ENCODE measurements at places on chromosomes 2 and 18.

- DNase-seq = no peak
These were observed 51.6 kb upstream of the PTH2R start for GRCh38 chr2:208354964-208355381.

DNA sequence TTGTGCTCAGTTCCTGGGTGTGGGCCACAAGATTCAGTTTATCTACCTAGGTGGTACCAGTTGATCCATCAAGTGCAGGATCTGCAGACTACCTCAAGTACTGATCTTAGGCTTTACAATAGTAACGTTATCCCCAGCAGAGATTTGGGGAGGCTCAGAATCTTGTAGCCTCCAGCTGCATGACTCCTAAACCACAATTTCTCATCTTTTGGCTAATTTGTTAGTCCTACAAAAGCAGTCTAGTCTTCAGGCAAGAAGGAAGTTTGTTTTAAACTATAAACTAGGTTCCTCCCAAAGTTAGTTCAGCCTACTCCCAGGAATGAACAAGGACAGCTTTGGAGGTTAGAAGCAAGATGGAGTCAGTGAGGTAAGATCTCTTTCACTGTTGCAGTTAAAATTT is 213.5 kb upstream of the PIEZO2 start:
- DNase-seq = no peak

DNA sequence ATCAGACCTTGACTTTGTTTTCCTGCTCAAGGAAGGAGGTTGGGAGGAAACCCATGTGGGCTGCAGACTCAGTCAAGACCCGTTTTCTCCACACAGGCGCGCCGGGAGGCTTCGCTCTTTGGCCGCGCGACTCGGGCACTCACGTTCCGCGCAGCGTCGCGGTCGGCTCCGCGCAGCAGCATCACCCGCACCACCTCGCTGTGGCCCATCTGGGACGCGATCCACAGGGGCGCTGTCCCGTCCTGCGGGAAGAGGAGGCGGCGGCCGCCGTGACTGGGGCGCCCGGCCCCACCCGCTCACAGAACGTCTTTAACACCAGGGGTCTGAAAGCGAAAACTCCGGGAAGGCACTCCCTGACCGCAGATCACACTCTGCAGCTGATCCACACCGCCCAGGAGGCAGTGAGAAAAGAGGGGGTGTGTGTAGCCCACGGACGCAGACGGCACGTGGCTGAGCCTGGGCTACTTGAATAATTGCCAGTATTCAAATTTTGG is 33.1 kb upstream of the NPC1 start:
- DNase-seq = no peak

GRCh38 chr2:45753381-45753780 is 101.9 kb downstream of the PRKCE start:
- DNase-seq = no peak

DNA sequence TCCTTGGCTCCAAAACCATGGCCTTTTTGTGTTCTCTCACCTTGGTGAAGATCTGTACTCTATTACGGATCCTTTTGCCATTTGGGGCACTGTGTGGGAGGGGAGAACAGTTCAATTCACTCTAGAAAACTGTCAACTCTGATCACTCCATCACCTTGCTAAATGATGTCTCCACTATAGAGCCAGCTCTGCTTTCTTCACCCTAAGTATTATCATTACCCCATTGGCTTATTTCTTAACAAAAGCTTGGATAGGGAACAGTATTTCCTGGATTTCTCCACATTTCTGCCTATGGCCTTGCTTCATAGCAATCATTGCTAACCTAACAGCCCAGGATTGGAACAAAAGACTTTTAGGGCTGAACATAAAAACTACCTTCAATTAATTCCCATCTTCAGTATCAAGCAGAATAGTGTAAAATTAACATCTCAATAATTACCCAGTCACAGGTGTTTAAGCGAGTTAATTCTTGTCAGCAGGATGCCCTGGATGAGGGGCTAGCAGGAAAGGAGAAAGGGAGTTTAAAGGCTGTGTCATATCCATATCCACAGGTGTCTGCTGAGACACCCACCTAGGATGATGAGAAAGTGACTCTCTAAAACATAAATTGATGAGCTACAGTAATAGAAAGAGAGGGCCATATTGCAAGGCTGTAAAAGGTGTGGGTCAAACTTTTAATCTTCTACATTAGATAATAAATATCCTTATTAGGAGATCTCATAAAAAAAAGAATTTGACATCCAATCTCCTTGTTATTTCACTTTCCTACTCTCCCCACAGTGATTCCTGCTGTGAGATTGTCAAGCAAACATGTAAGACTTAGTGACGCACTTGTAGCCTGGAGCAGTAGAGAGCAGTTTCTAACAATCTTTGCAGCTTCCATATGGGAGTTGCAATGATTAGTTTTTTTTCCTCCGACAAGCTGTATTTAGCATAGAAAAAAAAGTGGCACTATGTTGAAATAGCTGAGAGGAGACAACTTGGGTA is 589.5 kb upstream of the NXPH2 start:
- no peak for DNase-seq

DNA sequence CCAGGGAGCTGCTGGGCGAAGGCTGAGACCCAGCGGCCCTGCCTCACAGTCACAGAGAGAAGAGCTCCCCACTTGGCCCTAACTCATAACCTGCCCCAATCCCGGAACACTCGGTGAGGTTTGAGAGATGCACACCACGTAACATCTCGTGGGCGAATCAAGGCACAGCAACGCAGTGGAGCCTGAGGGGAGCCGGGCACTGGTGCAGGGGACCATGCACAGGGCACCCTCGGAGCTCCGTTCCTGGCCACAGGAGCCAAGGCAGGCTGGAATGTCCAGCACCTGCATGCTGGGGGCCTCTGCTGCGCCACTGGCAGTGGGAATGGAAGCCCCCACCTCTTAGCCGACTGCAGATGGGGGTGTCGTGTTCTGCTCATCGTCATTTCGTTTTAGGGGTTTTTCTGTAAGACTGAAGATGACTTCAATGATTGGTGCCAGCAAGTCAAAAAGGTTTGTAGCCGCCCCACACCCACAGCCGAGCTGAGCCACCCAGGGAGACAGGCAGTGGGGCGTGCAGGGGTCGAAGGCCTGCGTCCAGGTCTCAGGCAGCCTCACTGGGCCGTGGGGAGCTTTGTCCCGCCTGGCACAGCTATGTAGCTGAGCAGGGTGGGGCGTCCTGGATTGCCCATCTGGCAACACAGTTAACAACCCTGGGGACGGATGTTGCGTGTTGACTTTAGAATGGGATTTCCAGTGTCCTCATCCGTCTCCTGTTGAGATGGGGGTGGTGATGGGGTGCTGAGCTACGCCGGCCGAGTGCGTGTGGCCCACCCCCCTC is 16.1 kb downstream of the DTYMK start:
- no peak for DNase-seq

GRCh38 chr2:3483227-3483985 is 35.9 kb downstream of the ADI1 start:
- no peak for DNase-seq

DNA sequence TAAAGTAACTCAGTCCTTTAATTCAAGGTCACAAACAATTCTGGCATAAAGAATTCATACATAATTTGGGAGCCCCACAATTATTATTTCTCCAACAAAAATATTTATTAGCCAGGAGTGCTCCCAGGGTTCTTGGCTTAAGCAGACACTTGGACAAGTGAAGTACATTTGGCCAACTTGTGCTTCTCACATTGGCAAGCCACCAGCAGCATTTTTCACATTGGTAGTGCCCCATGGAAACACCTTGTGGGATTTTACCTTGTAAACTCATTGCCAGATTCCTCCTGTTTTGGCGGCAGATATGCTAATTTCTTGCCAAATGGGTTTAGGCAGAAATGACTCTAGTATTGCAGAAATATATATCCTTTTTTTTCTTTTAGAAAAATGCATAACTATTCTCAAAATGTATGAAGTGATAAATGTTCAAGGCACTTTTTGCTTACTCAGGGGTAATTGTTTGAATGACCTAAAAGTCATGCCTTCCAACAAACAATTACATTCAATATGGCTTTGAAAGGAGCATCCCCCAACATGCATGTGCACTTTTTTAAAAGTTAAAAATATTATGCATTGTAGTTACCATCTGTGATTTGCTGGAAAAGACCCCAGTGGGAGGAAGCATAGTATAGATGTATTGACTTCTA is 113.5 kb downstream of the CSRNP3 start:
- no peak for DNase-seq

GRCh38 chr18:53994016-53994415 is 230.5 kb downstream of the MBD2 start:
- no peak for DNase-seq

DNA sequence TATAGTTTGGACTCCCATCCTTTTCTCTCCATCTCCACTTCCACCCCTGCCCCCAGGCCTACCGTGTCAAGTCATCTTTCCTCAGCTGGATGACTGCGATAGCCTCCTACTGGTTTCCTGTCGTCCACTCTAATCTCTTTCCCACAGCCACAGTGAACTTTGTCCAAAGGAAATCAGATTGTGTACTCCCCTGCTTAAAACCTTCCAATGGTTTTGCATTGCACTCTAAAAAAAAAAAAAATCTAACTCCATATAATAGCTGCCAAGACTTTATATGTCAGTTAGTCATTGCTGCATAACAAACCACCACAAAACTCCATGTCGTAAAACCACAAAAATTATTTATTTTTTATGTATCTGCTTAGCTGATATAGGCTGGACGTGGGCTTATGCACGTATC is 160.2 kb upstream of the CCDC68 start:
- DNase-seq = no peak

All from activated T-helper 1 cell treated with anti-CD3 and anti-CD28 coated beads, Interleukin-2, amount 50 U/mL, for 16 hours (primary cell).